ENCODE measurements at places on chromosomes 12 and 14.
A peak's percentile ranks its signal among the peaks of the same experiment; 100 is the strongest.

- no peak for DNase-seq
Observed at GRCh38 chr12:118537481-118537917, 161.1 kb downstream of the SUDS3 start.

- DNase-seq, result no peak
Observed at GRCh38 chr12:100317371-100317770, 39.5 kb upstream of the SLC17A8 start.

DNA sequence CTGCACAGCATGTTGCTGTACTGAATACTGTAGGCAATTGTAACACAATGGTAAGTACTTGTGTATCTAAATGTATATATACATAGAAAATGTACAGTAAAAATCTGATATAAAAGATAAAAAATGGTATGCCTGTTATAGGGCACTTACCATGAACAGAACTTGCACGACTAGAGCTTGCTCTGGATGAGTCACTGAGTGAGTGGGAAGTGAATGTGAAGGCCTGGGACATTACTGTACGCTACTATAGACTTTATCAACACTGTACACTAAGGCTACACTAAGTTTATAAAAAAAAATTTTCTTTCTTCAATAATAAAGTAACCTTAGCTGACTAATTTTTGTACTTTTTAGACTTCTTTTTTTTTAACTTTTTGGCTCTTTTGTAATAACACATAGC lies 24.2 kb upstream of the NEDD1 start:
- DNase-seq, result no peak

DNA sequence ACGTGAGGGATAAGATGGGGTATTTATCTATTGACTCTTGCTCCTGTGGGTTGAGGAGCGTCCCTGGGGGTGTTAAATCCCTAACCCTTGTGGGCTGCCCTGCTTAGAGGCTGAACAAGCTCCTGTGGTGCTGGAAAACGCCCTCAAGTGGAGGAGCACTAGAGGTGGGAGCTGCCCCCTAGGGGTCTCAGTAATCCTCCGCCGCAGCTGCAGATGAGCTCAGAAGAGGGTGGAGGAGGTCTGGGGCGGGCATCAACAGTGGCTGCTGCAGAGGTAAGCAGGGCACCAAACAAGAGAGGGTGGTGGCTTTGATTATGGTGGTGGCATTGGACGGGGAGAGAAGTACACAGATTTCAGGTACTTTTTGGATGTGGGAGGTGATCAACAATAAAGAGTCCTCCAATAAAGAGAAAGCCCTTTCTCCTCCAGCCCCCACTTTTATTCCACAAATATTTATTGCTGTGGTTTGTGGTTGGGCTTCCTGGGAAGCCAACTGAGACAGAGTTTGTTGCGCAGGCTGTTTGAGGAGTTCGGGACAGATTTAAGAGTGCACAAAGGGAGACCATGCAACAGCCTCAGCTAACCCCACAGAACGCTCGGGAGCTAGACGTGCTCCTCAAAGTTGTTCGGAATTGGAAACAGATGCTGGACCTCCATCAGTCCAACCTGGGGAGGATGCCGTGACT lies 179.9 kb downstream of the ADCK1 start:
- no peak for DNase-seq

- DNase-seq, result no peak
Observed at GRCh38 chr14:45949479-45949878, 696.5 kb upstream of the MIS18BP1 start.

DNA sequence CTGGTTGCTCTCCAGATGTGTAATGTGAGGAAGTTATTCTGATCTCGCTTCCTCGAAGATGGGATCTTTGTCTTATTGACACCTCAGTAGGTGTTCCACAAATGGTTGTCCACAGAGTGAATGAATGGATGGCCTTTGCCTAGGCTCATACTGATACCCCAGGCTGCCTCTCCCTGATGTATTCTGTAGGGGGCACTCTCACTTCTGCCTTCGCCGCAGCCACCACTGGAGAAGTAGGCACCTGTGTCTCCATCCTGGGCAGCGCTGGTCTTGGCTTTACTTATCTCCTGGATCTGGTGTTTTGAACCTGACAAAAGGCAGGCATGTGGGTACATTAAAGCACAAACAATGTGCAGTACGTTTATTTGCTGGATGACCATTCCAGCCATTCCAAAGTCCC lies 82.1 kb downstream of the ZFP36L1 start:
- DNase-seq, result no peak

DNA sequence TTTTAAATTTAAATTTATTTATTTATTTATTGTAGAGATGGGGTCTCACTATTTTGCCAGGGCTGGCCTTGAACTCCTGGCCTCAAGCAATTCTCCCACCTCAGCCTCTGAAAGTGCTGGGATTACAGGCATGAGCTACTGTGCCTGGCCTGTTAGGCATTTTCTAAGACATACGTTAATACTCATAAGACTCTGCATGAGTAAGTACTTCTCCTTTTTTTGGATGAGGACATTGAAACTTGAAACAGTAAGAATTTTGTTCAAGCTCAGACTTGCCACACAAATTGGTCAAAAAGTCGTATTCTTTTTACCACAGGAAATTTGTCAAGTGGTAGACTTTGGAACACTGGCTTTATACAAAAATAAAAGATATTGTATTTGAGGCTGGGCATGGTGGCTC lies 187.4 kb upstream of the RASSF8 start:
- DNase-seq, result no peak

- DNase-seq, result no peak
Observed at GRCh38 chr12:9043766-9044165, 54.4 kb downstream of the KLRG1 start.

DNA sequence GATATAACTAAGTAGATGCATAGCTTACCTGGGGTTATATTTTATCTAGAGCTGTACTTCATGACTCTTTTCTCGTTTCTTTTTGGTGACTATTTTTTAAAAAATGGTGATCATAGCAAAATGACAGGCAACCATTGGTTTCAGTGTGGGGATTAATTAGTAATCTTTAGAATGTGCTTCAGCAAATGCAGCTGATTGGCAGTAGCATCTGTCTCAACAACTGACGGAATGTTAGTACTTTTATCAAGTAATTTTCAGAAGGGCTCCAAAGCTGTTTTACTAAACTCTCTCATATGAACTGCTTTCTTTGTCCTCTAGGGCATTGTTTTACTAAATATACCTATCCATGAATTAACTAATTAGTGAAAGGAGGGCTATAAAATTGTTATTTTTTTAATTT lies 117.6 kb downstream of the TRMT5 start:
- no peak for DNase-seq

- no peak for DNase-seq
Observed at GRCh38 chr12:46609674-46610073, 216.1 kb downstream of the SLC38A4 start.

GRCh38 chr14:60485598-60486251 lies at the start of gene C14orf39:
C14orf39 (minus strand) TSS chr14:60486063; CDS start chr14:60485078, 985 bp downstream.
- DNase-seq, result no peak

- DNase-seq, result no peak
Observed at GRCh38 chr14:96817750-96818666, 20.8 kb downstream of the VRK1 start.

DNA sequence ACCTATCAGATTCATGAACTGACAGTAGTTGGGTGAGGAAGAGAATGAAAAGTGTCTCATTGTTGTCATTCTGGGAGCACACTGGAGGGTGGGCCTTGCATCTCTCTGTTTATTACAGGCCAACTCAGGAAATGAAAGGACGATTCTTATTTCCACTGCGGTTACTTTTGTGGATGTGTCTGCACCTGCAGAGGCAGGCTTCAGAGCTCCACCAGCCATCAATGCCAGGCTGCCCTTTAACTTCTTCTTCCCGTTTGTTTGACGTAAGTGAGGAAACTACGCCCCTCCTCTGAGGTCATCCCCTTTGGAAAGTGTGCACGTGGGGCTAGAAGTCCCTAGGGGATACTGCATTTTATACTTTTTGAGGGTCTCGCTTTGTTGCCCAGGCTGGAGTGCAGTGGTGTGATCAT lies 33.7 kb downstream of the TCTN1 start:
- DNase-seq, result no peak

- DNase-seq, result peak; percentile 83
Observed at GRCh38 chr12:100199347-100200149, 1.1 kb upstream of the ACTR6 start.

GRCh38 chr14:105466531-105467248 lies 7.9 kb upstream of the CRIP2 start:
- DNase-seq, result no peak

GRCh38 chr12:114996382-114996781 lies 312.4 kb upstream of the TBX3 start:
- no peak for DNase-seq

- peak; percentile 76 for DNase-seq
Observed at GRCh38 chr12:57093415-57094207, 4.7 kb downstream of the NAB2 start.

- DNase-seq, result no peak
Observed at GRCh38 chr14:95043314-95043713, 114.0 kb downstream of the DICER1 start.

- no peak for DNase-seq
Observed at GRCh38 chr12:15863984-15864383, 18.2 kb upstream of the STRAP start.

DNA sequence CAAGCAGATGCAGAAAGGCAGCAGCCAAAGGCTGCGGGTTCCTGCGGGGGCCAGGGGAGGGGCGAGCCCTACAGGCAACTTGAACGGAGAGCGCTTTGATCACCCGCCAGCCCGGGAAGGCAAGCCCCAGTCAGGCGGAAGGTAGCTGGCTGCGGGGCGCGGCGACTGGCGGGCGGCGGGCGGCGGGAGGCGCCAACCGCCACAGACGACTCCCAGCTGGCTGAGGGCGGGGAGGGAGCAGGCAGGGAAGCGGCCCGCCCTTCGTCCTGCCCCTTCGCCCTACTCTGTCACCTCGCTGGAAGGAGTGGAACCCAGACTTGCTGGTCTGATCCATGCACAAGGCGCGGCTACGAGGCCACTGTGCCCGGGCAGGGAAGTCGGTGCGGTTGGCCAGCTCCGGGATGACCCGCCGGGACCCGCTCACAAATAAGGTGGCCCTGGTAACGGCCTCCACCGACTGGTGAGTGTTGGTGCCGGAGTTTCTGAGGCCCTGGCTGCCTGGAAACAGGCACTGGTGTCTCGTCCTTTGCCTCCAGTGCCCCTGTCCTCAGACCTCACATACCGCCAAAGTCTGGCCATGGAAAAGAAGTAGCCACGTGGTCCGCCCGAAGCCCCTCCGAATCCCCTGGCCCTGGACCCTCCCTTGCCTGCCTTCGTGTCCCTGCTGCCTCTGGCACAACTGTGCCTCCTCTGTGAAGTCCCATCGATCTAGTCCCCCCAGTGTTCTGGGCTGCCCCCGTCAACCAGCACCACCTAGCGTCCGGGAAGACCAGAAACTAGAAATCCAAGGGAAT lies 15.4 kb upstream of the CARMIL3 start:
- DNase-seq, result peak; percentile 74

GRCh38 chr14:49480053-49480760 lies 106.0 kb downstream of the RPS29 start:
- DNase-seq, result no peak
